ENCODE measurements at places on chromosomes 16 and 17. TPM values are rescaled to one million over a fixed set of nuclear protein-coding genes. Genes with fewer than 3 reads are reported as not detected.

Gene GAS2L2
- total RNA-seq, result 0.05 TPM

GRCh38 chr17:32719689-32720088 lies 157.2 kb downstream of the MYO1D start:
- no peak for DNase-seq

DNA sequence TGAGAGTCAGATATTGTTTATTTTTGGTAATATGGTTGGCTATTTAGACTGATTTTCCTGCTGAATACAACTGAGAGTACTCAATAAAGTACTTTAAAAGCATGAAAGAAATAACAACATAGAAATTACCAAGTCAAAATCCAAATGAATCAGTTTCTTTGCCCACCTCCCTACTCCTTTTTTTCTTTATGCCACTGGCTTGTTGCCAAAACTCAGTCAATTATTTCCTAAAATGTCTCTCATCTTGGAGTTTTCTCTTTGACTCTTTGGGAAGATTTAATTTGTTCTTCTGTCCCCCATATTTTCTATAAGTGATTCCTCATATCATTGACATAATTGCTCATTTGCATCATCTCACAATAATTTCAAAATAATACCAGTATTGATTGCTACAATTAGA lies 2.6 kb upstream of the OMG start:
- DNase-seq, result no peak

DNA sequence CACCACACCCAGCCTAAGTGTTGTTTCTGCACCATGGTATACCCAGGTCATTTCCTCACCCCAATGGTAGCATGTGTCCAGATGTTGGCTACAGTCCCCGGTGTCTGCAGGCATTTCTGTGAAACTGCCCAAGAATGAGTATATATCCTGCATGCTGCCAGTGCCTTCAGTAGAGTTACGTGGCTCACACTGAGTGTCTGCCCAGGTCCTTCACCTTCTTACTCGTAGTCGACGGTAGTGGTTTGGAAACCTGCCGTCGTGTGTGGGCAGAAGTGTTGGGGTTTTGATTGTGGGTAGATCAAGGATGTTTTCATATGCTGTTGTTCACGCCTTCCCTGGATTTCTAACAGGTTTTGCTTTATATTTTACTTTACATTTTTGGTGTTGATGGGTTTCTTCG lies 16.8 kb downstream of the TCF25 start:
- no peak for DNase-seq

DNA sequence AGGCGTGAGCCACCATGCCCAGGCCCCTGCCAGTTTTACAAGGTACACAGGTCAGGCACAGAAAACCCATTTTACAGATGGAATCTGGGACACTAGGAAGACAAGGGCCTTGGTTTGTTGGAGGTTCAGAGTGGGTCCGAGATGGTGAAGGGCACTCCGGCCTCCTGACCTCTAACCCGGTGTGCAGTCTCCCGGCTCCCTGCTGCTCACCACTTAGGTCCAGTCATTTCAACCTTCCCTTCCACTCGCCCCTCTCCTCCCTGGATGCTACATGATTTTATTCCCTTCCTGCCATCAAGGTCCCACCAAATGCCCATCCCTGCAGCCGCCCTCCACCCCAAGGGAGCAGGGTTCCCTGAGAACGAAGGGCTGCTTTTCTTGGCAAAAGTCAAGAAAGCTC lies 8.7 kb downstream of the ITGAX start:
- DNase-seq, result no peak
